Right kidney (tissue), 9 donors: ENCODE measurements at places on chromosomes 5 and 9.

GRCh38 chr9:76313771-76314170 is 80.5 kb downstream of the RFK start:
- DNase-seq, result no peak

DNA sequence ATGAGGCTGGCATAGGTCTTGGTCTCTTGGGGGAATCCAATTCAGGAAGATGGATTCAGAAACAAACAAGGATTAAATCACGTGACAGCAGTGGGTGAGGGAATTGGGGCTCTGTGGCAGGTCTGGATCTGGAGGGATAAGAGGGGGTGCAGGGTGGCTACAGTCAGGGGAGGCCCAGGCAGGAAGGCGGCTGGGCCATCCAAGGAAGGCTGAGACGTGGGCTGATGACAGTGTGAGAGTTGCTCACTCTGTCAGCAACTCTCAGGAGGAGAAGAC is 65.8 kb upstream of the COL5A1 start:
- no peak for DNase-seq

DNA sequence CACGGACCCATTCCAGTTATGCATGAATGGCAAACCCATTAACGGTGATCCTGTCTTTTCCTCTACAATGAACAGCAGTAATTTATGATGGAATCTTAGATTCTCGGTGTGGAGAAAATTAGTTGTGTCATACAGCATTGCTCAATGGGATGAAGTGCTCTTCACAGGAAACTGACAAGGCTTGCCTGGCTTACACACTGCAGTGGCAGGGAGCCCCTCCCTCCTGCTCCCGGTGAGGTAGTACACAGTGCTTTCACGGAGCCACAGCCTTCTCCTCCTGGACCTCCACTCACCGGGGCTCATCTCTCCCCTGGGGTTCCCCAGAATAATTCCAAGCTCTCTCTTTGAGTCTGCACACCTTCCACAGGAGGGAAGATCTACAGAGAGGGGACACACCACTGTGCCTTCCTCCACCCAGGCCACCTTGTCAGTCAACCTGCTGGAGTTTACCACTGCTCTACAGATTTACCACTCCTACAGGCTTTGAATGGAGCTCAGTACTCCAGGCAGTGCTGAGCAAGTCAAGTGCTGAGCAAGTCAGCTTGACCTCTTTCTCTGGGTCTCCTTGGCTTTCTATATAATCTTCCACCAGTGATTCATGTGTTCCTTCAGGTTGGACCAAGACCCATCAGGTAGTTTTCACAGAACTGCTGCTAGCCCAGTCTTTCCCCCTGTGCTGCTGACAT is 59.1 kb upstream of the TBC1D2 start:
- no peak for DNase-seq

DNA sequence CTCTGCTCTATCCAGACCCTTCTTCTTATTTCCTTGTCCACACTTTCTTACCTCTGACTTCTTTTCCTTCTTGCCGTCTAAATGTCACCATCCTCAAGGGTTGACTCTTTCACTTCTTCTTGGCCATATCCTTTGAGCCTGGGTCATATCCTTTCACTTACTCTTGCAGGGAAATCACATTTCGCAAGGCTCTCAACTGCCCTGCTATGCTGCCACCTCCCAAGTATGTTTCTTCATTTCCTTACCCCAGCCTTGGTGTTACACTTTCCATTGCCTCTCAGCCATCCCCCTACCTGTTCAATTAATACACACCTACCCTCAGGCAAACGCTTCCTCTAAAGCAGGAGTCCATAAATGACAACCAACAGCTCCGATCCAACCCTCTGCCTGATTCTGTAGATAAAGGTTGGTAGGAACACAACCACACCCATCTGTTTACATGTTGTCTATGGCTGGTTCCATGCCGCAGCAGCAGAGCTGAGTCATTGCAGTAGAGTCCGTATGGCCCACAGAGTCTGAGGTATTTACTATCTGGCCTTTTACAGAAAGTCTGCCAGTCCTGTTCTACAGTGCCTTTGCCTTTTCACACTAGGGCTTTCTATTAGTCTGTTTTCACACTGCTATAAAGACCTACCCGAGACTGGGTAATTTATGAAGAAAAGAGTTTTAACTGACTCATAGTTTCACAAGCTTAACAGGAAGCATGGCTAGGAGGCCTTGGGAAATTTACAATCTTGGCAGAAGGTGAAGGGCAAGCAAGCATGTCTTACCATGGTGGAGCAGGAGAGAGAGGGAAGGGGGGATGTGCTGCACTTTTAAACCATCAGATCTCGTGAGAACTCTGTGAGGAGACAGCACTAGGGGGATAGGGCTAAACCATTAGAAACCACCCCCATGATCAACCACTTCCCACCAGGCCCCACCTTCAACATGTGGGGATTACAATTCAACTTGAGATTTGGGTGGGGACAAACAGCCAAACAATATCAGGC is 97.9 kb downstream of the SV2C start:
- no peak for DNase-seq

GRCh38 chr5:143938230-143938629 is 126.3 kb downstream of the HMHB1 start:
- no peak for DNase-seq

- DNase-seq, result no peak
Observed at GRCh38 chr9:120742951-120743416, 28.7 kb upstream of the MEGF9 start.

DNA sequence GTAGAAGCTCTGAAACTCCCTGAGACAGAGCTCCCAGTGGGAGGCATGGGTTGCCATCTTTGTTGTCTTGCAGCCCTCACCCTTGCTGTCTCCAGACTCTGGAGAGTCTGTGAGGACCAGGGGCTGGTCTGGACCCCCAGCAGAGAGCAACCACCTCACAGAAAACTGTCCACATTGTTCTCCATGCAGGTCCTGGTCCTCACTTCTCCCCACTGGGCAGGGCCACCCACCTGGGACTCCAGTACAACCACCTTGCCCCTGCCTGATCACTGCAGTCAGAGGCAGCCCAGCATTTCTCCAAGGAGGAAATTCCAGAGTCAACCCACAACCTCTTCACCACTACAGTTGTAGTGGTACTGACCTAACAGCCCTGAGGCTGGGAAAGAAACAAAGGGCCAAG is 285.6 kb upstream of the RPS23 start:
- DNase-seq, result no peak

DNA sequence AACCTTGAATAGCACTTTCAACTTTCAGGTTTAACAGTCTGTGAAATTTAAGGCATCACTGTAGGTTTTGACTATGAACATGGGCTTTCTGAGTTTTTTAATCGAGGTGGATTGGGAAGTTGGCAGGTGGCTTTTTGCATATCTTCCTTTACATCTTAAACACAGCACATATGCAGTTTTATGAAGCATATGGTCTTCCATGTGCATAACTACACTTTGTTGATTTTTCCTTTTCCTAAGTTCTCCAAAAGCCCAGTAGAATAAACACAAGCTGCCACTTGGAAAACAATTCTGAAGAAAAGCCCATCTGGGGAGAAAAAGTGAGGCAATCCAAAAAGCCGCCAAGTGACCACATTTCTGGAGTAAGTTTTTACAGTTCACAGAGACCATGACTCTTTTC is 236.5 kb upstream of the IL12B start:
- DNase-seq, result no peak

- no peak for DNase-seq
Observed at GRCh38 chr9:117392992-117393391, 21.9 kb downstream of the ASTN2 start.

GRCh38 chr9:137454145-137454596 is 5.0 kb downstream of the NSMF start:
- DNase-seq, result no peak

DNA sequence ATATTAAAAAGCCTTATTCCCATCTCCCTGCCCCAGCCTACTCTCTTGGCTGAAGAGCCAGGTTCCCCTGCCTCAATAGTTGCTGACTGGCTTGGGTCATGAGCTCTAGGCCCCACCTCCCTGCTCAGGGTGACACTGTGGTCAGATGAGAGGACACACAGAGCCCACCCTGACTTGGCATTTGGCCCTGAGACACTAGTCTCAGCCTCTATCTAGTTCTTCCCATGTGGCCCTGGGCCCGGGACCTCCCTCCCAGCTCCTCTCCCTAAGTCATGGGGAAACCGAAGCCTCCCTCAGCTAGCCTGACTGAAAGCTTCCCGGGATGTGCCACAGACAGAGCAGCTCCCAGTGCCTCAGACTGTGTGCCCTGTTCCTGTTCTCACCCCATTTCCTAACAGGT is 5.8 kb upstream of the MYOZ3 start:
- no peak for DNase-seq

DNA sequence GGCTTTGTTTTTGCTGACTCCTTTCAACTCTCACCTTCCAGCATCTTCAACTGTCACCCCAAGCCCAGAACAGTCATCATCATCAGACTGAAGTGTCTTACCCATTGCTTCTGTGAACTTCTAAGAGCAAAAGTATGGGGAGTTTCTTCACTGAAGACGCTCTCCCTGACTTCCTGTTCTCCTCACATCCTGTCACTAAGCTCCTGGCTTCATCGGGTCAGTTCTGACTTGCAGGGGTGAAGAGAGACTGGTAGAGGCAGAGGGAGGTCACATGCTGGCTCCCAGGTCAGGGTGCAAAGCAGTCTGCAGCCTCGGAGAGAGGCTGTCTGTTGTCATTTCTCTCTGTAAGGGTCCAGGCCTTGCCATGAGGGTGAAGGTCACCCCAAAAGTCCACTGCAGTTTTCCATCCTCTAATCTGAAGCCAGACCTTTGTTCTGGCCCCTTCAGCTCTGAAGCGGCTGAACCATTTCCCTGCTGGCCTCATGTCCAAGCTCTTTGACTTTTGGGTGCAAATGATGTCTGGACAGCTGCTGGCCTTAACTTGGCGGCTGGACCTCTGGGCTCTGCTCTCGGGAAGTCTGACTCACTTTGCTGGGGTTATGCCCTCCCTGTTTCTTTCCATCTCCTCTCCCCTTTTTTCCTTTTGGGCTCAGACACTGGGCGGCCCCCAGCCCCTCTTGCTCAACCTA is 305.0 kb downstream of the RAB3C start:
- no peak for DNase-seq
